ENCODE measurements at places on chromosomes 4 and X. TPM values are rescaled to one million over a fixed set of nuclear protein-coding genes. Genes with fewer than 3 reads are reported as not detected.
A peak's percentile ranks its signal among the peaks of the same experiment; 100 is the strongest.

The FGA gene
- not detected for total RNA-seq

The CXCL8 gene
- 20.0 TPM for total RNA-seq

The MAPK10 gene
- total RNA-seq = 0.89 TPM

- DNase-seq = peak; percentile 80
Measured at GRCh38 chr4:6546681-6547447, 28.1 kb upstream of the MAN2B2 start.

DNA sequence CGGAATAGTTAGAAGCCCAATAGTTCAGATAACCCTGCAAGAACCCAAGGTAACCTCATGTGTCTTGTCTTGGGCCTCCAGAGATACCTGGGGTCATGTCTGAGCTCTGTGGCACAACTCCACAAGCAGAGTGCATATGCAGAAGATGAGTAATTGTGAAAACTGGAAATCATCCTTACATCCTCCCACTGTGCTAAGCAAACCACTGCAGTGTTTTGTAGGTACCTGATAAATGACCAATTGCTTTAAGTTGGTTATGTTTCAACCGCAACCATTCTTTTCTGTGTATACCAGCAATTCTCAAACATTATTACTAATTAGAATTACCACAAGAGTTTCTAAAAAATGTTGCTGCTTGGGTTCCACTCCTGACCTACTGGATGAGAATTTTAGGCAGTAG, 73.2 kb downstream of the CBLL2 start:
- peak; percentile 7 for DNase-seq

GRCh38 chr4:173246719-173247118, 78.1 kb downstream of the GALNT7 start:
- no peak for DNase-seq

All from GM23248 (cell line).